ENCODE measurements at places on chromosomes 16 and 17.

- DNase-seq, result no peak
Observed at GRCh38 chr16:61549327-61549726, 486.9 kb downstream of the CDH8 start.

- DNase-seq, result no peak
Observed at GRCh38 chr16:80367037-80367658, 173.6 kb upstream of the DYNLRB2 start.

GRCh38 chr16:5064915-5065314 is 841 bp downstream of the C16orf89 start:
- DNase-seq, result peak; percentile 24

- DNase-seq, result no peak
Observed at GRCh38 chr16:26149364-26150190, 457.8 kb downstream of the HS3ST4 start.

DNA sequence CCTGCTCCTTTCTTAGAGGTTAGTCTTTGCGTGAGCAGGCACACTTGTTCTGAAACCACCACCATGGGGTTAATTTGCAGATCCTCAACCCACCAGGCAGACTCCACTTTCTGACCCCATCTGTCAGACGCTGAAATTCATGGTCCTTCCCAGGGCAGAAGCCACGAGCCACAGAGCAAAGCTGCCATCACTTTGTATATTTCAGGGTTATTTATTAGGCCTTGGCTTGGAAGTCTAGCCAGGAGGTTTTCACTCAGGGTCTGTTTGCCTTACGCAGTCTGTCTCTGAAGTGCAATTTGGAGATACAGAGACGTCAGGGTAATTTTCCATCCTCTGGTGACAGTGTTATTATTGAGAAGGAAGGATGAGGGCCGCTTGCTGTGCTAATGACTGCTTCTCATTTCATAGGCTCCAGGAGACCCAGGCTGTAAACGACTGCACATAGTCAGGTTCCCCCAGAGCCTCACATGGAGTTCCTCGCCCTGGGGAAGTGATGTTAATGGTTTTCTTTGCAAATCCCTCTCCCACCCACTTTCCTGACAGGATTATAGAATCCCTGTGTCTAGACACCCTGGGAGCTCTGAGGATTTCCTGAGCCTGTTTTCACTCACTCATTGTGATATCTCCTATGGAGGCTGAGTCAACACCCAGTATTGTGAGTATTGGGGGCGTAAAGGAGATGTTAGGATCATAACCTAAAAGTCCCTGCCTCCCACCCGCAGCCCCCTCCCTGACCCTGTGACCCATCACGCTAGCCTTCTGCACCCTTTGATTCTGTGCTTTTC is 269.0 kb downstream of the ABCC12 start:
- no peak for DNase-seq

DNA sequence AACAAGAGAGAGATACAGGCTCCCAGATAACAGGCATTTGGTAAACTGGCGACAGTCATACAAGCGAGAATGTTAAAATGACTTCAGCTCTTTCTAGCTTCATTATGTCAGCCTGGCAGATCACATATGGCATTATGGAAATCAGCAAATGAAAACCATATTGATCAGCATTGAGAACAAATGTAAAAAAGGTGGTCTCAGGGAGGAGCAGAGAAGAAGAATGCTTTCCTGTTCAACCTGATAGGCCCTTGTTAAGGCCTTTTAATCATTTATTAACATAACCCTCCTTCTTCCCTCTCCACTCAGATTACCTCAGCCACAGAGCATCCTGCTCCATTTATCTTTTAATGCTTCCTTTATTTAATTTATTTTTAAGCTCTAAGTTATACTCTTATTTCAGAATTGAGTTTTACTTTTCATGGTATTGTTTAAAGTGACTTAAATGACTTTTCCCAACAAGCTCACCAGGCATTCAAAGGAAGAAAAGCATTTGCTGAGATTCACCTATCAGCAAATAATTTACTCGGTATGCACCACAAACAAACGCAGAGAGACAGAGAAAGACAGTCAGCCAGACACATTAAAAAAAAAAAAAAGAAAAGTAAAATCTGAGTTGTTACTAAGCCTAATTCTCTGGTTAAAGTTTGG is 243.9 kb upstream of the TBX2 start:
- DNase-seq, result no peak

Measured in IMR-90 (cell line).